ENCODE measurements at places on chromosomes 3 and 15. TPM values are rescaled to one million over a fixed set of nuclear protein-coding genes. Genes with fewer than 3 reads are reported as not detected.

DNA sequence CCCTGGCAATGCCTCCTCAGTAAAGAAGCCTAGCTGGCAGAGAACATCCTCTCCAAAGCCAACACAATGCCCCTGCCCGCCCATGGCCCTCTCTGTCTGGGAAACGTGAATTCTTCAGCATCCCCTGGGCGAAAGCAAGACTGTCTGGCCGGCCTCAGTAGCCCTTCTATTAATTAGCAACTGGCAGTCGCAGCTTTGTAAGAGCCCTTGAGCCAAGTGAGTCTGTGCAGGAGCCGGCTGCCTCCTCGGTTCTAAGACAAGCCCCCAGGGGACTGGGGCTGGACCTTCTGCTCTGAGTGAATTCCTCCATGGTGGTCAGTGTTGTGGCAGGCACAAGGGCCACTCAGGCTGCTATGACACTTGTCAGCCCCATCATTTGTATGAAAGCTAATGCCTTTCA is 7.4 kb downstream of the HCN4 start:
- ATAC-seq: no peak

Gene ATP2C1
- 33.9 TPM for total RNA-seq

- no peak for ATAC-seq
Measured at GRCh38 chr3:44069276-44069675, 172.4 kb upstream of the TOPAZ1 start.

Gene KNG1
- not detected for total RNA-seq

Gene IL17RD
- 2.4 TPM for total RNA-seq

Gene LMOD3
- not detected for total RNA-seq

GRCh38 chr15:90306560-90306959 is 41.1 kb downstream of the NGRN start:
- no peak for ATAC-seq

DNA sequence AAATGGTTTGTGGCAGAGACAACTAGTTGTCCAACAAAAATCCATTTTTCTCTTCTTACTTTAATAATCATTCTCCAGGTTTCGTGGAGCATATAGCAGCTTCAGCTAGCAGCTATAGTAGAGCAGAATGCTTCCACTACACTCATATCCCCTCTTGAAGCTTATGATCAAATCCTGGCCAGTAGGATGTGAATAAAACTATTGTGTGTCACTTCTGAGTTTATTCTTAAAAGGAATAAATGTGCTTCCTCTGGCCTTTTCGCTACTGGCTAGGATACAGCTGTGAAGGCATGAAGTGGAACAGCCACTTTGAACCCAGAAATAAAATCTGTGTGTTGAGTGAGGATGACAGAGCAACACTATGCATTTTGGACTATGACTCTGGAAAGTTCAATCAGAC is 7.8 kb upstream of the CPOX start:
- ATAC-seq: no peak

Gene CSNK1G1
- 17.3 TPM for total RNA-seq

GRCh38 chr3:152269056-152269830 is 514 bp downstream of the MBNL1 start:
- peak; percentile 76 for ATAC-seq

GRCh38 chr3:94070341-94070911 is 7.6 kb downstream of the NSUN3 start:
- ATAC-seq: no peak

DNA sequence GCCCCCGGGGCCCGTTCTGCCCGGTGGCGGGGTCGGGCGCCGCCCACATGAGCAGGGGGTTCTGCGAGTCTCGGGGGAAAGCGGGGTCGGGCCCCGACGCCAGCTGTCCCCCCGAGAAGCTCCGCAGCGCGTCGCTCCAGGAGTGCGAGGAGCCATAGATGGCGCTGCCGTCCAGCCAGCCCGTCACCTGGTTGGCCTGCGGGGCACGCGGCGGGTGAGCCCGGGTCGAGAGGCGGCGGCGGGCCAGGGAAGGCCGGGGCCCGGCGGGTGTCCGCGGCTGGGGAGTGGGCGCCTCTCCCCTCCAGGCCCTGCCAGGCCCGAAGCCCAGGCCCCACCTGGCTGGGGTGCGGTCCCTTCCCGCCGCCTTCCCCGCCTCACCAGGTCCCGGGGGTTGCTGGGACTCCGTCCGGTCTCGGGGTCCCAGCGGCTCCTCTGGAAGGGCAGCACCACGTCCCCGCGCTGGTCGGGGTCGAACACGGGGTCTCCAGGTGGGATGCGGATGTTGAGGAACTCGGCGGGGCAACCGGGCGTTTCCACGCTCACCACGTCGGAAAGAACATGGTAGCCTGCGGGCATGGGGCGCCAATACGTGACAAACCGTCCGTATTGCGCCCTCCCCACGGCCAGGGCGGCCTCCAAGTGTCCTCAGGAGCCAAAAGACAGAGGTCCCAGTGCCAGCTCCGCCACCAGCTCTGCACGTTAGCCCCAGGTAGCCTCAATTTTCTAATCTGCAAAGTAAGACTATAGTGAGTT is 2.4 kb downstream of the DUOX2 start:
- peak; percentile 1 for ATAC-seq

Gene COL6A6
- 0.08 TPM for total RNA-seq

- peak; percentile 67 for ATAC-seq
Measured at GRCh38 chr15:98734466-98735199, 86.3 kb downstream of the IGF1R start.

Gene TUSC7
- not detected for total RNA-seq

Gene ERICH6
- not detected for total RNA-seq

DNA sequence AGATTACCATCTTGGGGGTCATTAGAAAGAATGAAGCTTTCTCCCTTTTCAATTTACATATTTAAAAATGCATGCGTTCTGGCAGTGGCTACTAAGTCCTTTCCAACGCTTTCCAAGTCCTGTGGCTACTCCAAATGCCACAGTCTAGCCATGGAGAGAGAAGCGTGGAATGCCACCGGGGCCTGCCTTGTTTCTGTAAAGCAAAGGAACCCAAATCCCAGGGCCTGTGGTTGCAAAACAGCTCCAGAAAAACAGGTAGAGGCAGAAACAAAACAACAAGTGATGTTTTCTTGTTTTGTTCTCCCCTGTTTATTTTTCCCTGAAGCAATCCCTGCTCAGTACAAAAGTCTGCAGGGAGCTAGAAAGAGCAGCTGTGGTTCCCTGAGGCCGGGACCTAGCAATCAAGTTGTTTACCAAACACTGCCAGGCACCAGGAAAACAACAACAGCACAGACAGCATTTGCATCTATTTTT is 85.5 kb downstream of the FOXP1 start:
- ATAC-seq: no peak

DNA sequence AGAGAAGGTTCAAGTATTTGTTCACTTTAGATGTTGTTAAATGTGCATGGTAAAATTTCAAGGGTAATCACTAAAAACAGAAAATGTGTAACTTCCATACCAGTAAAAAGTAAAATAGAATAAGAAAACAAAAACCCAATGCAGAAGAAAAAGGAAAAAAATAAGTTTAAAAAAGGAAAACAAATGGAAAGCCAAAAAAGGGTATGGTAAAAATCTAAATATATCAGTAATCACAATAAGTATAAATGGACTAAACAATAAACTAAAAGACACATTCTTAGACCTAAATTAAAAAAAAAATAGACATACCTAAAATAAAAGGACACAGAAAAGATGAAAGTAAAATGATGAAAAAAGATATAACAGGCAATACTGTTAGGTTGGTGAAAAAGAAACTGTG is 9.5 kb upstream of the CLN6 start:
- ATAC-seq: no peak

DNA sequence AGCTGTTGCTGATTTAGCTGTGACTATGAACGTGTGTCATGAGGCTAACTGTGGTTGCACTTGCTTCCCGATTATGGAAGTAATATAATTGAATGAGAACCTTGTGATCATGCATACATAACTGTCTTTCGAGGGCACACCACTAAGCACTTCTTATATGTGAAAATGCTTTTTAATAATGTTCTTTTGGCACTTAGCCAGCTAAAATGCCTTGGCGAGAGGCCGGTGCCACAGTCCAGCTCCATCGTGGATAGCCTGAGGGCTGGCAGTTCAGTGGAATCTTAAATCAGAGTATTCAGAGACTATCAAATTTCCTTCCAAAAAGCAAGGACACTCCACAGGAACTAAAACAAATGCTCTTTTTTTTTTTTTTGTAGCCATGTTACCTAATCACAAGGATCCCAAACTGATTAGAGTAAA is 161.6 kb upstream of the FRMD4B start:
- ATAC-seq: no peak

DNA sequence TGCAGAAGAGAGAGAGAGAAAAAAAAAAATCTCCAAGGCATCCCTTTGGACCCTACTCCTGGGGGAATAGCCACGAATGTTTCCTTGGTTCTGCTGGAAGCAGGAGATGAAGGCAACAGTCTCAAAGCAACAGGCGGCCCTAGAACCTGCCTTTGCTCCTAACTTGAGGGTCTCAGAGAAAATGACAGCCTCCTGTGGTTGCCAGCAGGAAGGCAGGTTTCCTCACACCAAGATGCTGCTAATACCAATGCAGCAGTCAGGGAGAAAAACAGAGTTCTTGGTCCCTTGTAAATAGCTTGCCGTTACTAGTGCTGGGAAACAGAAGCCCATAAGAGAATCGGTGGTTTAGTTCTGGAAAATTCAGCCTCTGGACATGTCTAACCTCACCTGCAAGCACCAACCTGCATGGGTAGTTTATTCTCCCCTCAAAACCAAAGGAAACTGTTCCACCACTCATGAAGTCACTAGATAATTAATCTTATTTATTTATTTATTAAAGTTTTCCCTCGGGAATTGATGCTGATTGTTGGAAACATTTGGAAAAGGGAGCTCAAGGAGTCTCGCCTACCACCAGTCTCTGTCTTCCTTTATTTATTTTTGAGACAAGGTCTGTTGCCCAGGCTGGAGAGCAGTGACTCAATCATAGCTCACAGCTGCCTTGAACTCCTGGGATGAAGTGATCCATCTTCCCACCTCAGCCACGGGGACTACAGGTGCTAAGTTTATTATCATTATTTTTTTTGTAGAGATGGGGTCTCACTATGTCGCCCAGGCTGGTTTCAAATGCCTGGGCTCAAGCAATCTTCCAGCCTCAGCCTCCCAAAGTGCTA is 883 bp upstream of the FRMD4B start:
- no peak for ATAC-seq

- no peak for ATAC-seq
Measured at GRCh38 chr3:95246413-95246812, 1183.6 kb downstream of the NSUN3 start.

DNA sequence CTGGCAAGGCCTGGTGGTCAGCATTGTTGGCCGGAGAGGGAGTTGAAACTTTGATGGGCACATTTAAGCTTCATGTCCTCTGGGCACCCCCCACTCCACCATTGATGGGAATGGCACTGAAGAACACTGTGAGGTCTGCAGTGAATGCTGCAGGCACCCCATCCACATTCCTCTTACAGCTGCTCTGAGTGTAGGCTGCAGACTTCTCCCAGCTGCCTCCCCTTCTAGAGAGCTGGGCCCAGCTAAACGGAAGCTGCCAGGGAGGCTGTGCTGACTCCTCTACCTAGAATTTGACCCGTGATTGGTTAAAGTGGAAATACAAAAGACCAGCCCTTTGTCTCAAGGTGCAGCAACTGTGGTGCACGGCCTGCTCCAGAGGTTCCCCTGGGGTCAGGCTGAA is 10.6 kb downstream of the TMEM158 start:
- no peak for ATAC-seq

Gene UBXN7
- 31.9 TPM for total RNA-seq

- ATAC-seq: no peak
Measured at GRCh38 chr3:72844436-72844993, 3.7 kb downstream of the SHQ1 start.

Gene C3orf85
- not detected for total RNA-seq

- no peak for ATAC-seq
Measured at GRCh38 chr15:81284256-81285031, 39.5 kb downstream of the STARD5 start.

GRCh38 chr15:90043530-90044010 is 42.4 kb downstream of the ZNF710 start:
- no peak for ATAC-seq

Gene SIN3A
- 28.5 TPM for total RNA-seq

Gene CAV3
- total RNA-seq: not detected

GRCh38 chr3:138939561-138940241 is 7.2 kb downstream of the FOXL2 start:
- ATAC-seq: no peak

- ATAC-seq: no peak
Measured at GRCh38 chr3:162538491-162538890, 1041.9 kb downstream of the OTOL1 start.

Gene TTLL13
- total RNA-seq: not detected

Gene USP50
- not detected for total RNA-seq

DNA sequence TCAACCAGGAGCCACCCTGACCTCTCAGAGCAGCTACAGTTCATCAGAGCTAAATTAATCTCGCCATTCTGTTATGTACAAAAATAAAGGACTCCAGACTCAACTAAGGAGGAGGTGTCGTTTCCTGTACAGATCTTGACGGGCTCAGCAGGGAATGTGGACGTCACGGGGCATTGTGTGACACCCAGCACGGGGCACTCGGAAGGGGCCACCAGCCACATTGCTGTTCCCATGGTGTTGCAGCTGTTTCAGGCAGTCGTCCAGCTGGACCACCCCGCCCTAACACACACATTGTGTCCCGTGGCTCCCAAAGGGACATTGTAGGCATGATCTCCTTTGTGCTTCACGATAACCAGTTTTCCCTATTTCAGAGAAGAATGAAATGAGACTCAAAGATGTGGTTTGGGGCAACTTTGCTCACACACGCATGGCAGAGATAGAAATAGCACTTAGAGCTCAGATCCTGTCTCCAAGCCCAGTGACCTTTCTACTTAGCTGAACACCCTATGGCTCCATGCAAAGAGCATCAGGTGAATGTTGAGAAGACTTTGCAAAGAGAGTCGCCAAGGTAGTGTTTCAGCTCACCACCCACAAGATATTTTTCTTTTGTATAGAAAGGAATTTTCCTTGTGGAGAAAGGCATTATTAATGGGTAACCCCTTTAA is 5.5 kb downstream of the SSUH2 start:
- peak; percentile 23 for ATAC-seq

- ATAC-seq: no peak
Measured at GRCh38 chr15:67043939-67044771, 21.2 kb upstream of the SMAD3 start.

DNA sequence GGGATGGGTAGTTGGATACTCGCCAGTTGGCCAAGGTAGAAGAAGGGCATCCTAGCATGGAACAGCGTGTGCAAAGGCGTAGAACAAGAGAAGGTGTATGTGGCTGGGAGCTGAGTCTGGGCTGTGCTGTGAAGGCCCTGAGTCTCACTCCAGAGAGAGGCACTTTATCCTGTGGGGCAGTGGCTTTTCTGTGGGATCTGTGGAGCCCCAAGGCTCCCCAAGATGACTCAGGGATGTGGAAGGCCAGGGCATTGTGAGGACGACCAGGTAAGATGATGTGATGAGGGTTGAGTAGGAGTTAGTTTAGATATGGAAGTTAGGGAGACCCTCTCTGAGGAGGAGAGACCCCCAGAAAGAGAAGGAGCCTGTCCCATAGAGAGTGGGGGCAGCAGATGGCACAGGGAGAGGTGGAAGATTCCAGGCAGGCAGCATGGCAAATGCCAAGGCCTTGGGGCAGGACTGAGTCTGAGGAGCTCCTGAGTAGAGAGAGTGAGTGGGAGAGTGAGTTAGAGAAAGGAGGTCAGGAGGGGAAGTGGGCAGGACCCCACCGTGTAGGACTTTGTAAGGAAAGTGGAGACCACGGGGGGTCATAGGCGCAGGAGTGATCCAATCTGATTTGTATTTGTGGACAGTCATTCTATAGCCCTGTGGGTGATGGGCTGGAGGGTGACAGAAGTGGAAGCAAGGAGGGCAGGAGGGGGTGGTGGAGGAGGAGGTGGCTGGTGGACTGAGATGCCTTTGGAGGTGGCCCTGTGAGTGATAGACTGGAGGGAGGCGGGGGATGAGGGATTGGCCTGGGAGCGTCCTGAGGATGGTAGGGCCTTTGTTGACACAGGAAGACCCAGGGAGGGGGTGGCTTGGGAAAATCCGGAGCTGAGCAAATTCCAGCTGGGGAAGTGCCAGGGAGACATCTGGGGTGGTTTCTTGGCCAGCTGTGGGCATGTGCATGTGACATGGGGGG is 50.3 kb downstream of the FBLN2 start:
- ATAC-seq: no peak

Gene TIPIN
- total RNA-seq: 6.4 TPM
